GM12891 (cell line): ENCODE measurements at places on chromosomes 12 and 14.

GRCh38 chr12:8156416-8156815 is 399 bp upstream of the ZNF705A start:
- DNase-seq = no peak

- DNase-seq = no peak
These were observed 58.4 kb downstream of the DCAF5 start for GRCh38 chr14:69094481-69094880.

GRCh38 chr14:68444449-68445168 is 348.3 kb downstream of the ZFP36L1 start:
- no peak for DNase-seq

GRCh38 chr12:56299308-56299852 is 750 bp downstream of the CS start:
- no peak for DNase-seq

- no peak for DNase-seq
These were observed 5.5 kb upstream of the KCNH3 start for GRCh38 chr12:49533331-49533730.

DNA sequence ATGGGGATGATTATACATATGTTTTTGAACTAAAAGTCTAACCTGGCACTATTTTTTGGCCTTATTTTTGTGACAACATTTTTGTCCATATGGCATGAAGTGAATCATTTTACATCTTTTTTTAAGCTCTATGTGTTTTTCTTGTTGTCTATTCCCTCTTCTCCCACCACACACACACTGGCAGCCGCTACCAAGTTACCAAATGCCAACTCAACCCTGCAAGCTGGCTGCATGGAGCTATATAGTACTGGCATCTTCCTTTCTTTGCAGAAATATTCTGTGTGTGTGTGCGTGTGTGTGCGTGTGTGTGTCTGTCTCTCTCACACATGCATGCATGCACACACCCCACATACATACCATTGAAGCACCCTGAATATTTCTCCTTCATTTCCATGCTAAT is 278.9 kb upstream of the SOX5 start:
- DNase-seq = no peak

DNA sequence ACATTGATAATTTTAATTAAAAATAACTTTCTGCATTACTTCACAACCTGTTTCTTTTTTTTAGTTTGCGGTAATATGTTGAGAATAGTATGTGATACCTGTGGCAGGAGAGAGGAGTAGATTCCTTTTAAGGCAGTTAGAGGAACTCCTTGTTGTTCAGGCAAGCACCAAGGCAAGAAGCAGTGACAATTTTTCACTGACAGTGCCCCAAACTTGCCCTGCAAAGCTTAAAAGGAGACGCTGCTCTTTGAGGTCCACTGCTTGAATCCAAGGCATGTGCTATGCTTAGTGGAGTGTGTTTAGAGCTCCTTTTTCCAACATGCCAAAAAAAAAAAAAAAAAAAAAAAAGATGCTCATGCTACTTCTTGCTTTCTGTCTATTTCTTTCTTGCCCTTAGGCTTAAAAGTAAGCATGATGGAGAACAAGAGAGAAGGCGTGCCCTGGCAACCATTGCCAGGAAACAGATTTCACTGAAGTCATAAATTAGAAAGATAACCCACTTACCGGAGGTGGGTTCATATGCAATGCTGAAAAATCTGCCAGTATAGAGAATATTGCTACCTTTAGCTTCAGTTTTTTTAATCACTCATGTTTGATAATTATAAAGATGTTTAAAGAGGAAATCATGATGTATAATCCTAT is 58.3 kb upstream of the DYRK2 start:
- DNase-seq = no peak
